Activated CD8-positive, alpha-beta T cell treated with anti-CD3 and anti-CD28 coated beads, Interleukin-2, amount 10 ng/mL, durations not matched to agents 7 days and 5 days (primary cell): ENCODE measurements at places on chromosomes 11 and 22. TPM values are rescaled to one million over a fixed set of nuclear protein-coding genes. Genes with fewer than 3 reads are reported as not detected.

DNA sequence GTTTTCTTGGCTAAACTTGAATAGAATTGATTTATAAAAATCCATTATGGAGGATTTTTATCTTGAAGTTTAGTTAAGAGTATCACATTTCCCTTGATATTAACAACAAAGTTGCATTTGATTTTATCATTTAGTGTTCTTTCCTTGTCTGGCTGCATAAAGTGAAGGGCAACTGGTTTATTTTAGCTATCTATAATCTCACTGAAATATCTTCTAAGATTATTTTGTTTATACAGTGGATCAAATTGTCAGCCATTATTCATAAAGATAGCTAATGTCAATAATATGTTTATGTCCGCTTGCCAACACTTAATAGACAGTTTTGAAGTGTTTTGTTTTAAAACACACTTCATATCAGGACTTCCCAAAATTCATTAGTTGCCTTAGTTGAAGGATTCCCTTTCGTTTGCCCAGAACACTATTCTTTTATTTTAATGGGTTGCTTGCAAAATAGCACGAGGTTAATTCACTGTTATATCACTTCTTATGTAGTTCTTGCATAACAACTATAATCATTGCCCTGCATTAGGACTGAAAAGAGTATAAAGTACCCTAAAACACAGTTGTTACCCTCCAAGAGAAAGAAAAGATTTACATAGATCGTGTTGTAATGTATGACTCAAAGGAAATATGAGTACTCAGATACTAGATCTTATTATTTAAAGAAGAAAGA is 73.0 kb downstream of the MSANTD4 start:
- no peak overlapping the region for H3K27ac ChIP-seq
- no peaks in the 10 kb centered on the region for H3K4me1 ChIP-seq
- H3K36me3 ChIP-seq: no peaks in the 10 kb centered on the region
- DNase-seq: no peak
- H3K4me3 ChIP-seq: no peak overlapping the region

- no peak overlapping the region for H3K4me3 ChIP-seq
- no peak for DNase-seq
- no peak overlapping the region for H3K27ac ChIP-seq
- no peaks in the 10 kb centered on the region for H3K36me3 ChIP-seq
- no peaks in the 10 kb centered on the region for H3K4me1 ChIP-seq
These were observed 309.1 kb upstream of the C11orf87 start for GRCh38 chr11:109112821-109113280.

GRCh38 chr11:36411202-36411640 is 98.9 kb downstream of the TRAF6 start:
- H3K4me3 ChIP-seq: peak overlapping the region; percentile 15
- DNase-seq: peak; percentile 35
- no peaks in the 10 kb centered on the region for H3K27me3 ChIP-seq
- H3K36me3 ChIP-seq: peaks cover 12% of the 10 kb centered on the region

- no peak overlapping the region for H3K27ac ChIP-seq
- no peaks in the 10 kb centered on the region for H3K36me3 ChIP-seq
- peaks cover 19% of the 10 kb centered on the region for H3K27me3 ChIP-seq
- H3K4me1 ChIP-seq: peaks cover 5% of the 10 kb centered on the region
These were observed 22.8 kb downstream of the CTTN start for GRCh38 chr11:70421123-70421522.

The RPL3 gene
- total RNA-seq: 1,717 TPM

The BMAL1 gene
- 53.5 TPM for total RNA-seq

- peaks cover 18% of the 10 kb centered on the region for H3K27me3 ChIP-seq
- H3K27ac ChIP-seq: no peak overlapping the region
- no peak for DNase-seq
These were observed 3.0 kb downstream of the RAB39A start for GRCh38 chr11:107931206-107931605.

DNA sequence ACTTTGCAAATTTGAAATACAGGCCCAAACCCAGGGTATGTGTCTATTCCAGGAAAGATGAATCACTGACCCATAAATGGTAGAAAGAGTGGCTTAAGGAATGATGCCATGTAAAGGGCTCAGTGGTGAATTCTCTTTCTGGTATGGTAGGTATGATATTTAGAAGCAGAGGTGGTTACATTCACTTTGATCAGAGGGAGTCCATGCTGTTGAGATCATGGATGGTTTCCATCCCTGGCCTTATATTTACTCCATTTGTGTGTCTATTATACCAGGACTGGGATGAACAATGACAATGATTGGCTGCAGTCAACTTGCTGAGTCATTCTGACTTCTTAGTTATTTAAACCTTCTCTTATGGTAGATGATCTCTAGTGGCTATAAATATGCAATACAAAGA is 419.8 kb upstream of the LRRC4C start:
- H3K27ac ChIP-seq: no peak overlapping the region
- H3K27me3 ChIP-seq: no peaks in the 10 kb centered on the region
- no peaks in the 10 kb centered on the region for H3K4me1 ChIP-seq
- H3K36me3 ChIP-seq: no peaks in the 10 kb centered on the region
- no peak for DNase-seq

DNA sequence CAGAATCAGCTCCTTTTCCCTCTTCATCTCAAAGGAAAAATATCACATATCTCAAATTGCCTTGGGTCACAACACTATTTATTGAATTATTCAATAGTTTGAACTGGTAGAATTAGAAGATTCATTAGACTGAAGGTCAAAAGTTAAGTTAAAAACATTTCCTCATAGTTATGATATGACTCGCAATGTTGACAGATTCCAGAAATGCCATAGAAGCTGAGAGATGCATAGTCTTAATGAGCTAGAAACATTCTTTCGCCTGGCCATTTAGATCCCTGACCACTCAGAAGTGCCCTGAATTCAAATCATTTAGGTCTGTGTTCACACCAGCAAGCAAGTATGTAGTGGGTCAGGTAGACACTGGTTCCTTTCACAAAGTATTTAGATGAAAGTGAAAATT is 44.4 kb downstream of the FAT3 start:
- H3K4me3 ChIP-seq: no peak overlapping the region
- H3K27ac ChIP-seq: no peak overlapping the region
- no peaks in the 10 kb centered on the region for H3K36me3 ChIP-seq
- DNase-seq: no peak

DNA sequence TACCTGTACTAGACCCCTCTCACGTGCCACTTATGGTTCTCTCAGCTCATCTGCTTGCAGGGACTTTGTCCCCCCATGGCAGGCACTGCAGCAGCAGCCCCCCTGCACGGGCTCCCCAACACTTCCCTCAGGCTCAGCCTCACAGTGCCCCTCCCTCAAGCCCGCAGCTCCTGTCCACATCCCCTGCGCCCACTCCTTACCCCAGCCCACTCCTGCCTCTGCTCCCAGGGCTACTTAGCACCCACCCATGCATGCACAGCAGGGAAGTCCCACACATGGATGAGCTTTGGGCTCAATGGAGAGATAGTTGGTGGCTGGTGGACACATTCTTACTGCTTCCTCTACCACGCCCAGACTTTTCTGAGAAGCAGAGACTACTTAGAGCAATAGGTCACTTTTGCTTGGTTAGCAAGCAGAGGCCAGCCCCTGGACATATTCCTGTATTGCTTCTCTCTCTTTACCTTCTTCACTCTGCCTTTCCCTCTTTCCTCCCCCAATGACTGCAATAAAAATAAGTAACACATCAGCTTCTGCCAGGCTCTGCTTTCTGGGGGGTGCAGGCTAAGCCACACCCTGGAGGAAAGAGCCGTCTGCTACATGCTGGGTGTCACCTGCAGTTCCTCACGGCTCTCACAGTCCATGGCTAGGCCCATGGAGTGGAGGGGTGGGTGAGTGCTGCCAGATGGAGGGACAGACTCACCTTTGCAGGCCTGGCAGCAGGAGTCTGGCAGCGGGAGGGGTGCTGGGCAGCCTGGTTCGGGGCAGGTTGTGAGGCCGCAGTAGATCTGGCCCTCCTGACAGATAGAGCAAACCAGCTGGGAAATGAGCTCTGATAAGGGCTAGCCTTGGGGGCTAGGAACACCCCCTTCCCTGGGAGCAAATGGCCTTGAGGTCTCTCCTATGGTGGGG is 23.4 kb downstream of the CHRDL2 start:
- H3K27ac ChIP-seq: no peak overlapping the region
- DNase-seq: no peak
- no peaks in the 10 kb centered on the region for H3K27me3 ChIP-seq
- H3K4me1 ChIP-seq: no peaks in the 10 kb centered on the region

GRCh38 chr22:46039535-46039934 is 62.6 kb upstream of the WNT7B start:
- no peak overlapping the region for H3K27ac ChIP-seq
- H3K36me3 ChIP-seq: no peaks in the 10 kb centered on the region
- H3K4me1 ChIP-seq: peaks cover 31% of the 10 kb centered on the region
- no peaks in the 10 kb centered on the region for H3K27me3 ChIP-seq
- DNase-seq: no peak
- no peak overlapping the region for H3K4me3 ChIP-seq

The IGLL5 gene
- not detected for total RNA-seq
